ENCODE measurements at places on chromosomes 7 and 10.

- DNase-seq, result no peak
These were observed 98.9 kb downstream of the LRMDA start for GRCh38 chr10:75530299-75530698.

DNA sequence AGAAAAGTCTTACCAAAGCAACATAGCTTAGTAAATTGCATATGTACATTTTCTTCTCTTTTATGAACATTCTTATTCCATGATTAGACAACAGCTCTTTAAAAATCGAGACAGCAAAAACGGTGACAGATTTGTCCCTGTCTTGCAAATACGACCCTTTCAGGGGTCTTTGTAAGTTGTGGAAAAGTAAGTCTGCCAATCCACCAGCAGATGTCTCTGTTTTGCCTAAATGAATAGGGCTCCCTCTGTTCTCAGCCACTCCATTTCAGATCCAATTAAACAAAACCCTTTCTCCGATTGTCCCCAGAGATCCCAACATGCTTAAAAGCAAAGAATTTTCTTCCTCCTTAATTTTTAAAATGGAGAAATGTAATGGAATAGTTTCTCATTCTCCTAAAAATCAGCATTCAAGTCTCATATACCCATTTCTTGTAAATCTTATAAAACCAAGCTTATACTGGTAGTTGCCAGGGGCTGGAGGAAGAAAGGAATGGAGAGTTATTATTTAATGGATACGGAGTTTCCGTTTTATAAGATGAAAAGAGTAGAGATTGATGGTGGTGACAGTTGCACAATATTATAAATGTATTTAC, 61.0 kb upstream of the NFE2L3 start:
- peak; percentile 12 for DNase-seq

DNA sequence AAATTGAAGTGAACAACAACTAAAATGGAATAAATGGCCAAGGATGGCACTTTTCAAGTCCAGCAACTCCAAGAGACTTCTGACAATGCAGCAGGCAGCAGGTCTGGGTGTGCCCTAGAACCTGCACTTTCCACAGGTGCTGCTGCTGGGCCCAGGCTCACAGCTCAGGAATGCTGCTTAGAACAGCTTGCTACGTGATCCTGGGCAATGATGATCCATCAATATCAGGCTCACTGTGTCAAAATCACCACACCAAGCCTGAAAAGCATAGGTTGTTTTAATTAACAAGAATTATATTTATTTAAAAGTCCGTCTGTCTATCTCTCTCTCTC, 148.4 kb downstream of the TNS3 start:
- DNase-seq, result no peak

DNA sequence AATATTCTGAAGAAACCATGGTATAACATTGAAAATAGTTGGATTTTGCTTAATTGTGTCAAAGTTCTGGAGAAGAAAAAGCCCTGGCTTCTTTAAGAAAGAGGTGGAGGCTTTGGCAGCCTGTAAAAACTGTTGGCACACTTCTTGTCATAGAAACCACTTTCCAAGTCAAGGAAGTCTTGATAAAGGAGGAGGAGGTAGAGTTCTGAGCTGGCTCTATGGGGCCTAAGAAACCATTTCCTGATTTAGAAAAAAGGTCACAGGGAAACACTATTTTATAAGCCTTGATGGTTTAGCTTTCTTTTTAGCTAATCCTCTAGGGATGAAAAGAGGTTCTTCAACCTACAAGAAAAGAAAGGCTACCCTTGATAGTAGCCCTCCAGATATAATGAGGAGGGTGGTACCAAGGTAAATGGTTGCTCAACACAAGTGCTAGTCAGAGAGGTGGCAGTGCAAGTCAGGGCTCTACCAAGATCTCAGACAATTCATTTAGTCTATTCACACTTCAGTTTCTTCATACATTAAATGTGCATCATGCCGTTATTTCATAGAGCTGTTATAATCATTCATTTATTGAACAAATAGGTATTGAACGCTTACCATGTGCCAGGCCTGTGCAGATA, 346.9 kb downstream of the RNLS start:
- DNase-seq, result no peak

- DNase-seq, result no peak
These were observed 161.1 kb downstream of the PAXIP1 start for GRCh38 chr7:154841731-154842331.

- no peak for DNase-seq
These were observed 59.7 kb downstream of the SEM1 start for GRCh38 chr7:96649981-96650380.

DNA sequence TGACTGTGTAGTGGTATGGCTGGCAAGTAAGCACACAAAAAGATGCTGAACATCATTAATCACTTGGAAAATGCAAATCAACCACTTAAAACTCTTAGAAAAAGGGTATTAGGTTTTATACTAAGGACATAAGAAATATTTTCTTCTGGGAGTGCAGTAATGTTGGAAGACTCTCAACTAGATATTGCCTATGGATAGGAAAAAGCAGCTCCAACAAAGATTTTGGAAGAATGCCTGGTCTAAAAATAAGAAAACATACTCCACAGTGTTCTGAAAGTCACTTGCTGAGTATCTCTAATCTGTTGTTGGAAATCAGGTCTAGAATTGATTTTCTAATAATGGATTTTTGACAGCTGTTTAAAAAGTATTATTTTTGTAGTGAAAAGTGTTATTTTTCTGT, 50.8 kb upstream of the PHYHIPL start:
- DNase-seq, result no peak

DNA sequence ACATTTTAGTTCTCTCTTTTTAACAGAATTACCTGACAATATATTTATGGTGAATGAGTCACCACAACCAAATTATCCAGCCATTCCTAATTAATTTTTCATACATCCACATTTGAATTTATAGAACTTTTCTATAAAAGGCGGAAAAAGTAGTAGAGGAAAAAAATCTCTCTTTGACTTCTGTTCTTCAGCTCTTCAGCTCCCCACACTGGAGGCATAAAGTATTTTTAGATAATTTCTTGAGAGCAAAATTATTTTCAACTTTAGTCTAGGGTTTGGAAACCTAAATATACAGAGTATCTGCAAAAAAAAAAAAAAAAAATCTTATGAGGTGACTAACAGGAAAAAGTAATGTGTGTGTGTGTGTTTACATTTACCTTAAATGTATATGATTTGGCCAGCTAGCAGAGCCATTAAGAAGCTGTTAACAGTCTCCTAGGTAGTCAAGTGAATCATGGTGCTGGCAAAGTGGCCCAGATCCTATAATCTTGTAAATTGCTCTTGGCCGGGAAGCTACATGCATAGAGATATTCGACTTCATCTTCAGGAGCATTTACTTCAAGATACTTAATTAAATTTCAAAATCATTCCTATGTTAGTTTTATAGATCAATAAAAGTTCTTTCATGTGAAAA, 383.1 kb upstream of the STEAP1 start:
- DNase-seq, result no peak

GRCh38 chr10:122632031-122632430, 67.6 kb downstream of the C10orf120 start:
- no peak for DNase-seq

All from T-helper 2 cell (primary cell).